Endothelial cell of umbilical vein (primary cell): ENCODE measurements at places on chromosomes 6 and 20. TPM values are rescaled to one million over a fixed set of nuclear protein-coding genes. Genes with fewer than 3 reads are reported as not detected.

- DNase-seq: no peak
Observed at GRCh38 chr6:165883851-165884640, 221.0 kb upstream of the PDE10A start.

- DNase-seq: no peak
Observed at GRCh38 chr6:45472382-45472781, 94.6 kb upstream of the SUPT3H start.

DNA sequence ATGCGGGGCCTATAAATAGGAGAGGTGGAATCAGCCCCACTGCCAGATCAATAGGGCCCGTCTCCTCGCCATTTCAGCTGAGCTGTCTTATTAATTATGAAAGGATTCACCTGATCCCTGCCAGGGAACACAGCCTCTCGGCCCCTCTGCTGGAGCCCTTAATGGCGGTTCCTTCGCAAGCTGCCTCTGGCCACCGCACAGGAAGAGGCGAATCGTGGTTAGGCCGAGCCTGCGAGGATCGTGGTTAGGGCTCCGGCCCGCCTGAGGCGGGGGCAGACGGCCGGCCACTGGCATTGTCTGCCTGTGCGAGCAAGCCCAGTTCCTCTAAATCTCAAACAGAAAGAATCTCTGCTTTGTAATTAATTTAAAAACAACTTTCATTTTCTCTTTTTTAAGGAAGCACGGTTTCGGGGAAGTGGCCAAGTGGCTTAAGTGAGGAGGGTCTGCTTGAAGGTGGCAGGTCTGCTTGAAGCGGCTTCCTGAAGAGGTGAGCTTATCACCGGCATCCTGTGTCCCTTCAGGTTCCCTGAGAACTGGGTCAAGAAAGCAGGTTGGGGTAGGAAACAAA lies 9.2 kb downstream of the NRN1 start:
- DNase-seq: peak; percentile 49

DNA sequence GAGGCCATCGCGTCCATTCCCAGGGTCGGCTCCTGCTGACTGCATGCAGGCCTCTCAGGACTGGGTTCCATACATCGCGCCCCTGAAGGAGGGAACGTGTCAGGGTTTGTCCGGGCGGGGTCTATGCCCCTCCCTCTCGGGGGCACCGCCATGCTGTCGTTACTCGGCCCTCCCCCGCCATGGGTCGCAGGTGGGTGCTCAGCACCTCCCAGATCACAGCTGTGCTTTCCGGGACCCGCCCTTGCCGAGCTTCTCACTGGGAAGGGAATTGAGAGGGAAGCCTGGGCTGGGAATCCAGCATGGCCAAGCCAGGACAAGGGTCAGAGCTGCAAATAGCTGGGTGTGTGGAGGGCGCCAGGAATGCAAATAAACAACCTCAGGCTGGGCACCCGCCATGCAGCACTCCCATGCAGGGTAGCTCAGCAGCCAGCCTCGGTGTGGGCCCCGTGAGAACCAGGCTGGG lies at the start of gene FRMD1:
Gene FRMD1 (minus strand): TSS at position 270 of the 463 bp plus-strand sequence. CDS start 118 bp downstream, at position 152.
- no peak for DNase-seq

DNA sequence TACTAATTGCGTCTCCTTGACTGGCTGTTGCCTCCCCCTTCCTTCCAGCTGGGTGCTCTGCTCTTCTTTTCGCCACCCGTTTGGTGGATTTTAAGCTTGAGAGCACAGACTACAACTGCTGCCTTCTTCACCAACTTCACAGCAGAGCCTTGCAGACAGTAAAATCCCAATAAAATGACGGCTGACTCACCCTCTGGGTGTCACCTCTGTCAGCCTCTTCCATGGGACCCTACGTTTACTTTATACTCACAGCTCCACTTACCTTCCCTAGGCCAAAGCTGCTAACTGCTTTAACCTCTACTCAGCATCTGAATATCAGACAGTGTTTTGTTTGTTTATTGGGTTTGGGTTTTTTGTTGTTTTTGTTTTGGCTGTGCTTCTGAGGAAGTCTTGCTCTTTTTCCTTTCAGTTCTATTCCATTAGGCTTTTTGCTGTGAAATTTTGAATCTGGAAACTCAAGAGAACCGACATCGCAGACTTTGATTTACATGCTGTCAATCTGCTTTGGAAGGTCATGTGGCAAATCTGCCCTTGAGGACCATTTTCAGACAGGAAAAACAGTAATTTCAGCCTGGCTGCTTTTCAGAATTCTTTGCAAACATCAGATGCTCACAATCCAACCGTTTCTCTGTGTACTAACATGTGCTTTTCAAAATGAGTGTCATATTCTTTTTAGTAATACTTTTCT lies 2.4 kb downstream of the AGPAT4 start:
- no peak for DNase-seq

DNA sequence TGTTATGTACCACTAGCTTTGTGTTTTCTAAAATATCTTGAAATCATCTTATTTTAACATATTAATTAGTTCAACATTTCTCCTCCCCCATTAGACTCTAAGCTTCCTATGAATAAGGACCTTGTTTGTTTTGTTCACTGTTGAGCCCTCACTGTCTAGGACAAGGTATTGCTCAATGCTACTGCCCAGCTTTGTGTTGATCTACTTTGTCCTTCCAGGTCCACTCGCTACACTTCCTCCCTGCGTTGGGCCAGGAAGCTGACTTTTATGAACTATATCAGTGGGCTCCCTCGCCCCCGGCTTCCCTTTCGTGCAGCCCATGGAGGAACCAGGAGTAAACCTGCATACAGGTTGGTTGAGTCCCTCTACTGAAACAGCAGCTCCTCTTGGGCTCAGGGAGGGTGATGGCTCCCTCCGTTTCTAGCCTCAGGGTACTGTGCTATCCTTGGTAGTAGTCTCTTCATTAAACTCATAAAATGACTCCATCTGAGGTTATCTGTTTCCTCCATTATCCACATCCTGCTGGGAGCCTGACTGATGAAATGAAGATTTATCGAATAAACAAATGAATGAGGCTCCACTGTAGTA lies 272.5 kb downstream of the CLIC5 start:
- no peak for DNase-seq

- no peak for DNase-seq
Observed at GRCh38 chr6:147759093-147759492, 250.6 kb downstream of the SAMD5 start.

GRCh38 chr20:59633656-59634251 lies 29.4 kb downstream of the PHACTR3 start:
- DNase-seq: no peak

C6orf120 gene
- 13.8 and 13.9 TPM in 2 replicates for polyA plus RNA-seq

FAM83B gene
- not detected in 2 replicates for polyA plus RNA-seq

SLC13A3 gene
- 0.11 and 0.37 TPM in 2 replicates for polyA plus RNA-seq

C20orf96 gene
- polyA plus RNA-seq: 17.2 and 17.7 TPM in 2 replicates

OR2H2 gene
- polyA plus RNA-seq: not detected in 2 replicates

SLC22A3 gene
- polyA plus RNA-seq: not detected in 2 replicates

HDGFL1 gene
- not detected in 2 replicates for polyA plus RNA-seq

KIF25 gene
- polyA plus RNA-seq: not detected in 2 replicates
